SK-MEL-5 (cell line): ENCODE measurements at places on chromosomes 3 and 15. TPM values are rescaled to one million over a fixed set of nuclear protein-coding genes. Genes with fewer than 3 reads are reported as not detected.

Gene ASB14
- total RNA-seq = not detected in 2 replicates

Gene HTR3E
- not detected in 2 replicates for total RNA-seq

Gene ARRDC4
- total RNA-seq = 0.88 and 1.4 TPM in 2 replicates

Gene PPP1R14D
- total RNA-seq = not detected in 2 replicates

Gene TTLL13
- 0.18 TPM in 1 of 2 replicates, not detected in the other for total RNA-seq

Gene KY
- not detected in 2 replicates for total RNA-seq

Gene PRSS50
- not detected in 2 replicates for total RNA-seq

Gene FILIP1L
- not detected in 2 replicates for total RNA-seq

Gene RBMS3
- total RNA-seq = 5.9 and 7.5 TPM in 2 replicates

Gene C3orf20
- not detected in 2 replicates for total RNA-seq

Gene FETUB
- total RNA-seq = not detected in 2 replicates

Gene SLC24A5
- total RNA-seq = 423 and 457 TPM in 2 replicates

Gene WDR53
- total RNA-seq = 6.6 and 7.1 TPM in 2 replicates

- DNase-seq = no peak
Measured at GRCh38 chr3:60053526-60054265, 1003.9 kb upstream of the CFAP20DC start.

- DNase-seq = no peak
Measured at GRCh38 chr3:141380987-141381386, 12.7 kb downstream of the ZBTB38 start.

GRCh38 chr15:39713846-39714245, 68.8 kb downstream of the FSIP1 start:
- no peak for DNase-seq

GRCh38 chr15:59394166-59394661, 21.5 kb upstream of the MYO1E start:
- no peak for DNase-seq

DNA sequence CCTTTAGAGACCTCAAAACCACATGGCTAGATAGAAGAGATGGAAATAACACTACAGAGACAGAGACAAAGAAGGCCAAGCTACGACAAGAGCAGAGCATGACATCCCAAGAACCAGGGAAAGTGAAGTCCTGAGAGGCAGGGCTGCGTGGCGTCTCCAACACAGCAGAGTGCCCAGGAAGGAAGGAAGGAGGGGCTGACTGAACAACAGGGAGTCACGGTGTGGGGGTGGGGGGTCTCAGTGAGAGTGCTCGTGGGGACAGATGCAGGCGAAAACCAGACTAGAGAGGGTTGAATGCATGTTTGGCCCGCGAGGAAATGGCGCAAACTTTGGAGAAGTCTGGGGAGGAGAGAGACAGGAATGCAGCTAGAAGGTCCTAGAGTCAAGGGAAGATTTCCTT, 44.0 kb downstream of the ADAMTS17 start:
- DNase-seq = no peak

DNA sequence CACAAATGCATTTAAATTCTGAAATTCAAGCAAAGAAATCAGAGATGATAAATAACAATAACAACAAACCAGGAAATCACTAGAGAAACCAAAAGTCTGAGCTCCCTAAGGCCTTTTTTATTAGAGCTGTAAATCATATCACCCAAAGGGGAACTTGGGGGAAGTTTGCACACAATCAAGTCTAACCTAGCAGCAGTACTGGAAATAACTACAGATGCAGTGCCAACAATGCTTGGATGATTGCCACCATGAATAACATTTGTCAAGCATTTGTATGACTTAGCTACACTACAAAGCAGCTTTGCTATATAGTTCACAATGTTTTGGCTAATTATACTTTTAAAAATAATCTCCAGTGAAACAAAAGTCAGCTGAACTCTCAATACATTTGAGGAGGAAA, 27.8 kb downstream of the SHQ1 start:
- DNase-seq = no peak

GRCh38 chr3:150635076-150635475, 32.0 kb downstream of the SELENOT start:
- DNase-seq = no peak

- DNase-seq = peak; percentile 9
Measured at GRCh38 chr15:99454941-99455788, 110.6 kb upstream of the MEF2A start.

GRCh38 chr15:97652700-97653167, 307.8 kb upstream of the ARRDC4 start:
- DNase-seq = no peak

- DNase-seq = no peak
Measured at GRCh38 chr3:150825192-150825915, 62.4 kb upstream of the SIAH2 start.

GRCh38 chr3:149941946-149942345, 28.7 kb downstream of the PFN2 start:
- DNase-seq = no peak

DNA sequence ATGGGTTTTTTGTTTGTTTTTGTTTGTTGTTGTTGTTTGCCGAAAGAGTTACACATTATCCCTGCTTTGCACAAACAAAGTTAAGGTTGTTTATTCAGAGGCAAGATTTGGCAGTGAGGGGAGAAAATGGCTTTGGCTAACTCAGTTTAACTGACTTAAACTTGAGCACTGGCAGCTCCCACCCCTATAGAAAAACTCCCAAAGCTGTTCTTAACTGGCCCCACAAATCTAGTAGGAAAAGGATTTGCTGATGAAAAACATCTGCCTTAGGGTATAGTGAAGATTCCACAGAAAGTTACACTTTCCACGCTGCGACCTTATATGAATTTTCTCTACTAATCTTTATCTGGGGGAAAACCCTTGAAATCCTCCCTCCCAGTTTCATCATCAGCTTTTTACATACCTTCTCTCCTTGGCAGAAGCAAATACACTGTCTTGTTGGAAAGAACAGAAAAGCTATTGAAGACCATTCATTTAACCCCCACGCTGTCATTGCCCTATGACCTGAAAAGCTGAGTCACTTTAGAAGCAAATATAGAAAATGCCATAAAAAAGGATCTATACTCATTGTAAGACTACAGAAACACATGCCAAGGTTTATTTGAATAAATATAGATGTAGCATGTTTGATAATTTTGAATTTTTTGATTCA, 551.7 kb downstream of the NR2F2 start:
- DNase-seq = no peak

DNA sequence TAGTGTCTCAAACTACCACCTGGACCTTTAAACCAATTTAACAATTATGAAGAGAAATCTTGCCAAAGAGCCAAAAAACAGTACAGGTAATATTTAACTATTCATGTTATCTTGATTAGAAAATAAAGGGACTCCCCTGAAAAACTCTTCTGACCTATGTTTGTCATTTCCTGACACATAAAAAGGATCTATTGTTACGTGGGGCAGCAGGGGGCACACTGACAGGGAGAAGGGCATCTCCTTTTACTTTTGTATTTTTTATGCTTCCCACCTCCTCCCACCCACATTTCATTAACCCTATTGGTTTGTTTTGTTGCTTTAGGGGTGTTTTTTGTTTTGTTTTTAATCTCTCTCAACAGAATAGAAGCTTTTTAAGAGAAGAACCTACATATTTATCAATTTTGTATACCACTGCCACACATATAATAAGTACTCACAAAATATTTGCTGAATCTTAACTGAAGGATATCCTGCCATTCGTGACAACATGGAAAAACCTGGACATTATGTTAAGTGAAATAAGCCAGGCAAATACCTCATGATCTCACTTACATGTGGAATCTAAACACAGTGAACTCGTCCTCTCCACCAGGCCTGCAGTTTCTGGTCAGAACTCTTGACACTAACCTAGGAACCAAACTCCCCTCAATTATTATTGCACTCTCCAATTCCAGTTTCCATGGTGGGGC, 17.7 kb downstream of the STAG1 start:
- peak; percentile 52 for DNase-seq

- DNase-seq = no peak
Measured at GRCh38 chr3:156727519-156728205, 53.3 kb downstream of the TIPARP start.

- no peak for DNase-seq
Measured at GRCh38 chr3:132781922-132782321, 59.7 kb upstream of the NPHP3 start.

DNA sequence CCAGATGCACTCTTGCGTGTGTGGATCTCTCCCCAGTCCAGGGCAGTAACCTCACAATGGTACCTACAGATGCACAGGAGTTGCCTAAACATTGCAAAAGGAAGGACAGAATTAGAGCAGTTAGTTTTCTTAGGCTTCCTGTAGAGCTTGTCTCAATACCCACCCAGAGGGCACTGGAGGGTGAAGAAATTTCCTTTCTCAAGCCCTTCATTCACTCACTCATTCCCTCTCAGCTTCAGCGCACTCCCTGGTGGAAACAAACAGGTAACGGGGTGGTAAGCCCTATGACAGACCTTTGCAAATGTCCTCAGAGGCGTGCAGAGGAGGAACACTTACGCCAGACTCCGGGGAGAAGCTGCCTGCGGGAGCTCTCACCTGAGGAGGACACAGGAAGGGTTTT, 267.4 kb upstream of the HES1 start:
- no peak for DNase-seq

- DNase-seq = no peak
Measured at GRCh38 chr15:51390241-51390965, 48.9 kb downstream of the GLDN start.

DNA sequence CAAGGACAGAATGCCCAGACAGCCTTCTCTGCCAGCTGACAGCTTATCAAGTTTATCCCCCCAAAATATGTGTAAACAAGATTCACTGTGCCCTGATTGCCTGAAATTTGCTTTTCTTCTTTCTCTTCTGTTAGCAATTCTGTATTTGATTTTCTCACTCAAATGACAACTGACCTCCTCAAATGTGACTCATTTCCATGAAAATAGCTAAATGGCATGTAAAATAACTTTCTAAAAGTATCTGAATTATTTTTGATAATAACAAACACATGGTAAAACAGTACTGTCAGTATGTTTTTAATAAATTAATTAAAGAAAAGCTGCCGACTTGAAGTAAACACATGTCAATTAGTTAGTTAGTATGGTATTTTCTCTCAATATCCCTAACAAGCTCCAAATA, 202.3 kb upstream of the STAC start:
- DNase-seq = no peak

DNA sequence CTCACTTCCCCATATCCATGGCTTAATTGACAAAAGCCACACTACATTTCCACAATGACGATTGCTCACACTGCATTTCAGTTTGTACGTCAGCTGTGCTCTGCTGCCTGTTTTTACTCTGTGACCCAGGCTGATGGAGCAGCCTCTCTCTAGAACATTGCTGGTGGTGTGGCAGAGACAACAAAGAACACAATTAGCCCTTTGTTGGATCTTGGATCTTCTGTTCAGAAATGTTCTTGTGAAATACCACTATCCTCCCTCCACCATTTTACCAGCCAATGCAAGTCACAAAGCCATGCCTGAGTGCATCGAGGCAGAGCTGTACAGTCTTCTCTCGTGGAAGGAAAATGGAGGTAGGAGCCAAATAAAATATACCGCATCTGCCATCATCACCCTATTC, 56.9 kb upstream of the TBC1D5 start:
- peak; percentile 43 for DNase-seq

GRCh38 chr3:14852058-14852594, 33.4 kb downstream of the FGD5 start:
- no peak for DNase-seq

GRCh38 chr15:40464595-40465185, 6.1 kb upstream of the CHST14 start:
- no peak for DNase-seq

GRCh38 chr3:151460774-151461450, at the start of gene IGSF10:
Gene IGSF10, minus strand, starts transcription at chr3:151461061. Its CDS starts 2,352 bp downstream, at chr3:151458709.
- DNase-seq = no peak

GRCh38 chr15:67917037-67917436, 77.2 kb upstream of the RNU6-1 start:
- no peak for DNase-seq

DNA sequence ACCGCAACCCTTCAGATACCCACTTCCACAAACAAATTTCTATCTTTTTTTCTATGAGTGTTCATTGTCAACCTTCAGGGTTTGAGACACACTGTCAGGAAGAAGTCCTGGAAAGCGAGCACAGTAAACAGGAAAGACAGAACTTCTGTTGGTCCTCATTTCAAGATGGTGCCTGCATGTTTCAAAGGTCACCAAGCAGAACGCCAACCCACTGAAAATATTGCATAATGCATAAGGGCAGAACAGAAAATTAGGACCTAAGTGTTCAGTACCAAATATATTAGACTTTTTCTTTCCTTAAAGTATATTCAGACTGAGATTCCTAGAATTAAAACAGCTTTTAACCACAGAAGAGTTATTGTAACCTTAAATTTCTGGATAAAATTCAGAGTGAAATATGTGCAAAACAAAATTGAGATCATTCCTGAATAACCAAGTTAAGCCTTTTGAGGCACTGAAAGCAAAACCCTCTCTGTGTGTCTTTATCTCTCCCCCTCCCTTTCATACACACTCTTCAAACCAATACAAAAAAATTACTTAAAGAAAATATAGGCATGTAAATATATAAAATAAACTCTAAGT, 387.8 kb upstream of the THBS1 start:
- DNase-seq = no peak

DNA sequence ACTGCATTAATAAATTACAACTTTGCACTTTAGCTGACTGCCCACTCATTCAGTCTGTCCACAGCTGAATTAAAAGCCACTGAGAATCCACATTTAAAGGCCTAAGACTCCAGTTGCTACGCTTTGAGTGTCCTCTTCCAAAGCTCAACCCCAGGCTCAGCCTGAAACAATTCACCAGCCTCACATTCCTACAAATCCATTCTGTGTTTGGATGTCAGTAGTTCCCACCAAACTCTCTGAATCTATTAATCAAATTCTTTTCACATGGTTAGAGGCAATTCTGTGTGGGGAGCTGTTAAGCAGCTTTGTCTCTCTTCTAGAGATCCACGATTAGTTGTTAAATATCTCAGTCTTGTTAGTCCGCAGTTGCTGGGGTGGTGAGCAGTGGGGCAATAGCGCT, 116.8 kb upstream of the UBE2E2 start:
- no peak for DNase-seq

GRCh38 chr3:104360038-104360437, 1006.7 kb upstream of the ALCAM start:
- DNase-seq = no peak

DNA sequence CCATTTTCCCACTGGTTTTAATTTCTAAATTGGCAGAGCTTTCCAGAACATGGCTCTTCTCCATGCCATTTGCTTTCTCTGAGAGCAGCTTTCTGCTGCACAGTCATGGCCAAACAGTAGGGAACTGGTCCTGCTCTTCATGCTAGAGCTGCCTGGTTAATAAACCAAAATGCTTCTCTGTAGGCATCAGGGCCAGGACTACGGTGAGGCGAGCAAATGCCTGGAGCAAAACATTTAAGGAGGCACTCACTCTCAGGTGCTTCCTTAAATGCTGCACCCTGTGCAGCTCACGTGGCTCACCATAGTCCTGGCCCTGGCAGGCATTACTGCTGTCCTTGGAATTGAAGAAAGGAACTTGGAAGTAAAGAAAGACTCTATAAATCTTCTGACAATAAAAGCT, 48.5 kb upstream of the PPP2R3A start:
- DNase-seq = no peak

GRCh38 chr3:152149832-152150231, 118.9 kb upstream of the MBNL1 start:
- no peak for DNase-seq

- no peak for DNase-seq
Measured at GRCh38 chr3:13704174-13704573, 155.2 kb downstream of the FBLN2 start.

GRCh38 chr15:101176625-101177024, 75.2 kb downstream of the CHSY1 start:
- no peak for DNase-seq
